Anterior cingulate cortex (tissue), 58 donors: ENCODE measurements at places on chromosomes 7 and 10.

DNA sequence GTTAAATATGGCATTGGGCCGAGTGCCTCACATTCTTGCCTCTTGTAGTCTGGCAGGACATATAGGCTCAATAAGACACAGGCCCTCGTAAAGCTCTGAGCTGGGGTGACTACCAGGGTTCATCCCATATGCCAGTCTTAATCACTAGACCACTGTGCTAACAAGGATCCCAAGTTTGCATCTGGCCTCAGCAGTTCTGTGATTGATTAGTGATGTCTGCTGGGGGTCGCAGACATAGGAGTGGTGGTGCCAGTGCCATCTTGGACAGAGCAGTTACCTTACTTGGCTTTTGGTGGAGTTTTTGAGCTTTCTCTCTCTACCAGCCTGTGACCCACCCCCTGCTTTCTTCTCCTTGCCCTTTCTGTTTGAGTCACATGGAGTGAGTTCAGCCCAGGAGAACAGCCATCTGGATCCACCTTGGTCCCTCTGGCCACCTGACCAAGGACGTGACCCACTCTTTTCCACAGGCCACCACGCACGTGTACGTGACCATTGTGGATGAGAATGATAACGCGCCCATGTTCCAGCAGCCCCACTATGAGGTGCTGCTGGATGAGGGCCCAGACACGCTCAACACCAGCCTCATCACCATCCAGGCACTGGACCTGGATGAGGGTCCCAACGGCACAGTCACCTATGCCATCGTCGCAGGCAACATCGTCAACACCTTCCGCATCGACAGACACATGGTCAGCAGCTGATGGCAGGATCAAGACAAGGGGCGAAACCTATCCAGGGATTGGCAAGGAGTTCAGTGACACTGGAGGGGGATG is 4.1 kb upstream of the VSIR start:
- no peak for DNase-seq

GRCh38 chr10:13115832-13116803 is 16.2 kb downstream of the OPTN start:
- DNase-seq, result no peak

GRCh38 chr10:81479316-81479715 is 395.7 kb upstream of the NRG3 start:
- DNase-seq, result no peak

DNA sequence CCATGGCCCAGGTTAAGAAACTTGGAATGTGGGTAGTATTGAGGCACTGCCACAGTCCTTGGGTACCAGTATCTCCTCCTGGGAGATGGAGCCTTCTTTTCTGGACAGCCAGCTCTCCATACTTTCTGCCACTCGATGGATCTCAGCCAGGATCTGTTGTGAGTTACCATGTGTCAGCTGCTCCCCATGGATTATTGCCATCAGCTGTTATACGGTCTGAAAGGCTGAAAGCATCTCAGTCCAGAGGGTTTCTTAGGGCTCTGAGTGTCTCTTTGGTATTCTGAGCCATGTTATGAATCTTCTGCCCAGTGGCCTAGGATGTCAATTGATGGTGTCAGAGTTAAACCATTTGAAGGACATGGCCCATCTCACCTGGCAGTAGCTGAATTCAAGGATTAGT is 197.5 kb downstream of the C7orf25 start:
- no peak for DNase-seq

DNA sequence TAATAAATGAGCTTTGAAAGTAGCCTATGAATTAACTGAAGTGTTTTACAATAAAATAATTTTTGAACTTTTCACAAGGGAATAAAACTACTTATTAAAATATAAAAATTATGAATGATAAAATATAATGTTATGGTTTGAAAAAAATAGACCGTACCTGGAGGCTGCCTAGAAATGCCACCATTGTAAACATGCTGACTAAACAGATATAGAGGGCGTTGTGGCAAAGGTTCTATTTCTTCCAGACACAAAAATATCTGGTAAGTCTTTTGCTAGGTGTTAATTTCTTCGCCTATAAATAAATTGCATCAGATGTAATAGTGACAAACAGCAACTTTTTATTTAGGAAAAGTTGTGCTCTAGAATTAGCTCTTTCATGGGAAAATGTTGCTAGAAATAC is 11.2 kb downstream of the PPP1R3A start:
- DNase-seq, result no peak

DNA sequence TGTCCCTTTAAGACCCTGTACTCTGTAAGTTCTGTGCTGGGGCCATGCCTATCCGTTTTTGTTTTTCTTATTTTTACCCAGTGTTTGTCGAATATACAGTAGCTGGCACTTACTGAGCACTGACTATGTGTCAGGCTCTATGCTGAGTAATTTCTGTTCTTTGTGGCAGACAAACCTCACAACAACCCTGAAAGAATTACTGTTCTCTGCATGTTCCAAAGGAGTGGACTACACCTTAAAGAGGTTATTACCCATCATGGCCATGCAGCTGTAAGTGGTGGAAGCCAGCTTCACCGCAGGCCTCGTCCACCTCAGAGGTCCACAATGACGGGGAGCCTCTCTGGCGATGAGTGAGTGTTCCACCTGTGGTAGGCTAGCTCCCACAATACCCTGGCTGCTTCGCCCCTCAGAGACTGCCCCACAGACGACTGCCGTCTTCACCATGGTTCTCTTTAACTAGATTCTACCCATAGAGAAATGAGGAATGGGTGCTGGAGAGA is 30.1 kb upstream of the RBM20 start:
- no peak for DNase-seq

DNA sequence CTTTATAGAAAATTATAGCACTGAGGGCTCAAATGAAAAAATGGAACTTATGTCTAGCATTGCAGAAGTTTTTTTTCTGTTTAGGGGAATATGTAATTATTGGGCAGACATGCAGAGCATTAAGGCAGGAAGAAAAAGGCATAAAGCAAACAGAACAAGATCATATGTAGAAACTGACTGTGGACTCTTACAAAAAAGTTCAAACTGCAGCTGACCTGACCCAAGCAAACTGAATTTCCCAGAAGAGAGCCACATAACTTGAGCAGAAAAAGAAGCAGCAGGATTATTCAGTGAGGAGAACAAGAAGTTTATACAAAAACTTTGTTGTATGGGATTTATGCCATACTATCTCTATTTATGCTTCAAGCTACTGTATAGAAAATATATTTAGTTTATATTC is 250.9 kb downstream of the PHF14 start:
- no peak for DNase-seq

- DNase-seq, result no peak
These were observed 351.1 kb downstream of the GATA3 start for GRCh38 chr10:8405596-8405995.

DNA sequence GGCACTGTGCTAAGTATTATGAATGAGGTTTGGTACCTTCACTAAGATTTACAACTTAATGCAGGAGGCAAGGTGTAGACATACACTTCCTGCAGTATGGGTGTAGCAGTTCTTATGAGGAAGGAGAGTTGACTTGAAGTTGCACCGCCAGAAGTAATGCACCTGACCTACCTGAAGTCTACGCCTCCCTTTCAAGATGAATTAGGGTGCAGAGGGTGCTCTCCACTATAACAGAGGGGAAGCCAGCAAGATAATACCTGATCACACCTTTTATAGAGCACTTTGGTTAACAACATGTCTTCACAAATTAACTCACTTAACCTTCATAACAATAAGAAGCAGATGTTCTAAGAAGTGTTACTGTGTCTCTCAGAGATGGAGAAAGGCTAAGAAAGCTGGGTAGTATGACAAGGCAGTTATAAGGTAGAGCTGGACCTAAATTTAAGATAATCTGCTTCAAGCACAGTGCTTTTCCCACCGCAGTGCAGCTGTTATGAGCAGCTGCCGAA is 552 bp upstream of the RAB18 start:
- DNase-seq, result no peak

- no peak for DNase-seq
These were observed 32.5 kb downstream of the GNA12 start for GRCh38 chr7:2811476-2812113.

DNA sequence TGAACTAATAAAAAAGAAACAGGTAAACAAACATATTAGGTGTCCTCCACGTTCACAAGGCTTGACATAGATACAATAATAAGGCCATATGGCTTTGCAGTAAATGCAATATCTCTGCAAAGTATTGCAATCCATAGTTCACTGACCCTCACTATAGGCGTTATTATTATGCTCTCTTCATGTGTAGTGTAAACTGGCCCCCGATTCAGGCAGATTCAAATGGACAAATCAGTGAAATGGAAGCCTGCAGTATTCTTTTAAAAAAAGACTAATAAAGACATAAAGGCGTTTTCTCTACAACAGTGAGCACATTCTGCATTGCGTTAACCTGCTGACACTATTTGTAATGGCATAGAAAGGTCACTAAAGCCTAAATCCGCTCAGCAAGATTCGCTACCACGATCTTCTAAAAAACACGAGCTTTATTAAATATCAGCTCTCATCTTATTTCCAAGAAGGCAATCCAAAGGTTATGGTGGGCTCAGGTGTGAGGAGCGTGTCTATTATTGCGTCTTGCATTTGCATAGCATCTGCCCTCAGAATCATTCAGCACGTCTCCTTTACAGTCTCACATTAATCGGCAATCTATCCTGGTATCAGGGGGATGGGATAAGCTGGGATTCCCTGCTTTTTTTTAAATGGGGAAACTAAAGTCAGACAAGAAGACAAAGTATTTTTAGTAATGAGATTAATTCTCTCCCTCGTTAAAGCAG is 36.2 kb downstream of the FRMD4A start:
- no peak for DNase-seq
